ENCODE measurements at places on chromosomes 1 and 21.

GRCh38 chr21:26840201-26840600, 5.0 kb downstream of the ADAMTS1 start:
- DNase-seq: peak; percentile 7

GRCh38 chr1:14254251-14254650, 344.2 kb upstream of the KAZN start:
- DNase-seq: no peak

- DNase-seq: no peak
These were observed 7.9 kb upstream of the CLDN14 start for GRCh38 chr21:36487641-36488307.

GRCh38 chr1:27577504-27578188, 26.3 kb downstream of the AHDC1 start:
- DNase-seq: no peak

Data from EH (cell line).